ENCODE measurements at places on chromosomes 1 and 21. TPM values are rescaled to one million over a fixed set of nuclear protein-coding genes. Genes with fewer than 3 reads are reported as not detected.

The C1orf141 gene
- not detected for total RNA-seq

The IL20 gene
- total RNA-seq, result not detected

The YY1AP1 gene
- 215 TPM for total RNA-seq

The RBM34 gene
- 30.8 TPM for total RNA-seq

The LRRC53 gene
- 0.27 TPM for total RNA-seq

The S100A6 gene
- total RNA-seq, result 21.5 TPM

The LENEP gene
- 1.5 TPM for total RNA-seq

The CFAP107 gene
- 0.91 TPM for total RNA-seq

The ENO1 gene
- 291 TPM for total RNA-seq

The MPZ gene
- 1.1 TPM for total RNA-seq
